ENCODE measurements at places on chromosomes 2 and 18. TPM values are rescaled to one million over a fixed set of nuclear protein-coding genes. Genes with fewer than 3 reads are reported as not detected.

DNA sequence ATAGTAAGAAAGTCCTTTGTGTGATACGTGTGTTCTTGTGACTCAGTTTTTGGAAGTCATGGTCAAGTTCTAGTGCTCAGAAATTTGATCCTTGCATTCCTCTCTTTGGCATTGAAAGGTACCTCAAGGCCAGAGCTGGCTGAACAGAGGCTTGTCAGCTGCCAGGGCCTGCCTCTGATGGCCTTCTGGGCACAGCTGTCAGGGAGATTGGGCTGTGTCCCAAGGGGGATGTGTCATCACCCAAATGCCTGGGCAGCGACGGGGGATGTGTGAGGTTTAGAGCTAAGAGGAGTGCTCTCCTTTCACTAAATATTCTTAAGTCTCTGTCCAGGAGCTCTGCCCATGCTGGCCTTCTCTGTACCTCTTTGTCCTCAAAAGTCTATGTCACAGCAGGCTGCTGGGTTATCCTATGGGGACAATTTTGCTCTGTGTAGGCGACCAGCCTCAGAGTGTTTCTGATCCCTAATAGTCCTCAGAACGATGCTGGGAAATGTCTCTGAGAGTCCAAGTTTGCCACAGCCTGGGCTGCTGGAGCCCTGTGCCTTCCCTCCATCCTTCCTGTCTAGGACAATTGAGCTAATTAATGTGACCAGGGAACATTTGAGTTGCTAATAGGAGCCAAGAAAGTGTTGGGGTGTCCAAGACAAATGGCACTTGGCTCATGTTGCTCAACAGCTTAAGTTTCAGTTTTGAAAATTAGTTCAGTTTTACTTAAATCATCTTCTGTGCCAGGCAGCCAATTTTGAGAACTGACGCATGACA lies 115.4 kb upstream of the ZNF521 start:
- no peak overlapping the region for H3K27ac ChIP-seq
- DNase-seq = no peak
- no peaks in the 10 kb centered on the region for H3K27me3 ChIP-seq

DNA sequence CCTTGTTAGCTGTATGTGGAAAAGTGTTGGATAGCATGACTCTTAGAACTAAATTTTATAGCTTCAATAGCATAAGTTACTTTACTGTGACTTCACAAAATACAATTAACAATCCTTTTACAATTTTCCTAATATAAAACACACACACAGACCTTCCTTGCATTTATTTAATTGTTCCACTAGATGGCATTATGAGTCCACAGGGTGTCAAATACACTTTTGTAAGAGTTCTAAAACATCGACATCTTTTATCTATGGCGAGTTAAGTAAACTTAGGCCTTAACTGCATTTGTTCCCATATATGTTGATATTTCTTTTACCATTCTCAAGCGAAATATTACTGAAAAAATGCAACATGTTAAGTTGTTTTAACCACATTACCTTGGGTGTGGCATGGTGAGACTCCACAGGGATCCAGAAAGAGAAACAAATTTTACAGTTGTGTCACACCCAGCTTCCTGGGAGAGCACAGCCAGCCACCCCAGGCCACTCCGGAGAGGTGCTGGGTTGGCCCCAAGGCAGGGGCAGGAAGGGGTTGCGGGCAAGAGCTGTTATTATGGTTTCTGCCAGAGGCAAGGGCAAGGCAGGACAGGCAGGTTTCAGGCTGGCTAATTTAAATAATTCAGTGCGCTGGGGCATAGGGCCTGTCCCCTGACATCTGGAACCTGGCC lies 312.4 kb upstream of the MC4R start:
- no peak overlapping the region for H3K27ac ChIP-seq
- H3K27me3 ChIP-seq = no peaks in the 10 kb centered on the region
- DNase-seq = no peak
- no peaks in the 10 kb centered on the region for H3K4me1 ChIP-seq

GRCh38 chr2:226352941-226353560 lies 446.6 kb downstream of the IRS1 start:
- DNase-seq = no peak
- no peaks in the 10 kb centered on the region for H3K4me1 ChIP-seq
- peaks cover 4% of the 10 kb centered on the region for H3K27me3 ChIP-seq
- no peak overlapping the region for H3K4me3 ChIP-seq

GRCh38 chr2:100627330-100628300 lies 64.8 kb downstream of the PDCL3 start:
- H3K27me3 ChIP-seq = no peaks in the 10 kb centered on the region
- no peak for DNase-seq
- H3K27ac ChIP-seq = no peak overlapping the region
- H3K4me1 ChIP-seq = peaks cover 25% of the 10 kb centered on the region

The CHRND gene
- total RNA-seq = not detected

The IL18RAP gene
- 2.3 TPM for total RNA-seq

The SEMA4C gene
- total RNA-seq = 56.8 TPM
